ENCODE measurements at places on chromosomes 4 and X. TPM values are rescaled to one million over a fixed set of nuclear protein-coding genes. Genes with fewer than 3 reads are reported as not detected.

CXorf49 gene
- polyA plus RNA-seq, result not detected

- H3K27me3 ChIP-seq, result no peaks in the 10 kb centered on the region
- no peak for DNase-seq
- H3K27ac ChIP-seq, result no peak overlapping the region
- H3K4me1 ChIP-seq, result no peaks in the 10 kb centered on the region
These were observed 20.5 kb upstream of the SUPT20HL1 start for GRCh38 chrX:24339911-24340310.

GRCh38 chr4:82652062-82652461, 90.3 kb upstream of the TMEM150C start:
- H3K27me3 ChIP-seq, result no peaks in the 10 kb centered on the region
- DNase-seq, result no peak
- H3K4me3 ChIP-seq, result no peak overlapping the region
- H3K36me3 ChIP-seq, result no peaks in the 10 kb centered on the region
- H3K4me1 ChIP-seq, result no peaks in the 10 kb centered on the region

- H3K36me3 ChIP-seq, result no peaks in the 10 kb centered on the region
- H3K4me1 ChIP-seq, result no peaks in the 10 kb centered on the region
- no peak overlapping the region for H3K27ac ChIP-seq
- no peaks in the 10 kb centered on the region for H3K27me3 ChIP-seq
These were observed 27.1 kb upstream of the MAPK10 start for GRCh38 chr4:86386817-86387415.

DNA sequence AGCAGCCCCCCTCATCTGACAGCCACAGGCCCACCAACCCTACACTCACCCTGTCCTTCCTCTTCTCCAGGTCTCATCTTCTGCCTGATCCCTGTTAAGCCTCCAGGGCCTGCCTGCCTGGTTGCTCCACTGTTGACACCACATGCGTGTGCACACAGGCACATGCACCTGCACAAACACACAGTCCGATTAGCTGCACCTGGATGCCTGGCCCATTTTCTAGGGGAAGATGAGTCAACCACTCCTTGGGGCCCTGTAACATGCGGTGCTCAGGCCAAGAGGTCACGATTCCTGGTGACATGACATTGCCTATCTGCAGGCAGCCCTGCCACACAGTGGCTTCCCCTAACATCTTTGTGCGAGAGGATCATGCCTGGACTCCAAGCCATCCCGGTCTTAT, 498.4 kb downstream of the BCOR start:
- no peak overlapping the region for H3K4me3 ChIP-seq
- no peak for DNase-seq
- no peaks in the 10 kb centered on the region for H3K27me3 ChIP-seq
- H3K4me1 ChIP-seq, result no peaks in the 10 kb centered on the region
- H3K27ac ChIP-seq, result no peak overlapping the region

- H3K27me3 ChIP-seq, result no peaks in the 10 kb centered on the region
- H3K4me3 ChIP-seq, result no peak overlapping the region
- H3K36me3 ChIP-seq, result no peaks in the 10 kb centered on the region
- H3K27ac ChIP-seq, result no peak overlapping the region
- no peaks in the 10 kb centered on the region for H3K4me1 ChIP-seq
- DNase-seq, result no peak
These were observed 447.9 kb upstream of the FAM241A start for GRCh38 chr4:111697176-111697942.
